ENCODE measurements at places on chromosomes 2 and 18. TPM values are rescaled to one million over a fixed set of nuclear protein-coding genes. Genes with fewer than 3 reads are reported as not detected.

The TEX44 gene
- total RNA-seq: not detected

The PTPRN gene
- 0.11 TPM for total RNA-seq

The STPG4 gene
- not detected for total RNA-seq

DNA sequence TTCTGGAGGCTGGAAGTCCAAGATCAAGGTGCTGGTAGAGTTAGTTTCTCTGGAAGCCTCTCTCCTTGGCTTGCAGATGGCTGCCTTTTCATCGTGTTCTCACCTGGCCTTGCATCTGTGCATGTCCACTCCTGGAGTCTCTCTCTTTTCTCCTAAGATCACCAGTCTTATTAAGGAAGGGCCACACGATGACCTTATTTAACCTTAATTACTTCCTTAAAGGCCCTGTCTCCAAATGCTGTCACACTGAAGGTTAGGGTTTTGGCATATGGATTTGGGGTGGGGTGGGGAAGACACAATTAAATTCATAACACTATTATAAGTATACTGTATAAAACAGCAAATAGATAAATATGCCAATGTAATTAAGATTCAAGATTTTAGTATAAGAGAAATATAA, 402.4 kb upstream of the HS6ST1 start:
- no peak overlapping the region for H3K4me3 ChIP-seq
- no peaks in the 10 kb centered on the region for H3K4me1 ChIP-seq
- no peaks in the 10 kb centered on the region for H3K36me3 ChIP-seq
- no peak overlapping the region for H3K27ac ChIP-seq

DNA sequence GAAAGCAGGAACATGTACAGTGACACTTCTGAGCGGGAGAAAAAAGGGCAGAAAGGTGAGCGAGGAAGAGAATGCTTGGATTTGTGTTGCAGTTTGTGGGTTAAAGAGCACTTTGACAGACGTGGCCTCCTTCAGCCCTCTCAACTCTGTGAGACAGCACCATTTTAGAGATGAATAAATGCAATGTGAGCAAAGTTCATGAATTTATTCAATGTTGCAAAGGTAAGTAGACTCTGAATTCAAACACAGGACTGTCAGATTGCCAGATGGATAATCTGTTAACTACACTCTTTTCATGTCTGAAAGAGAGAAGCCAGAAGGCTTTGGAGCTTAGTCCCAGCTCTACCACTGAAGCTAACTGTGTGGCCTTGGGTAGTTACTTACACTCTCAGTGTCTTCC, 47.7 kb downstream of the BOD1L2 start:
- H3K27ac ChIP-seq: no peak overlapping the region
- H3K4me1 ChIP-seq: no peaks in the 10 kb centered on the region
- no peaks in the 10 kb centered on the region for H3K27me3 ChIP-seq
- no peak for DNase-seq
- H3K36me3 ChIP-seq: no peaks in the 10 kb centered on the region

- no peaks in the 10 kb centered on the region for H3K36me3 ChIP-seq
- no peak for DNase-seq
- H3K4me3 ChIP-seq: no peak overlapping the region
- H3K4me1 ChIP-seq: no peaks in the 10 kb centered on the region
- H3K27me3 ChIP-seq: no peaks in the 10 kb centered on the region
Observed at GRCh38 chr2:51068237-51068636, 36.3 kb upstream of the NRXN1 start.

The PLCD4 gene
- 0.16 TPM for total RNA-seq

All from CD8-positive, alpha-beta memory T cell (primary cell).